ENCODE measurements at places on chromosomes 12 and 14. TPM values are rescaled to one million over a fixed set of nuclear protein-coding genes. Genes with fewer than 3 reads are reported as not detected.
A peak's percentile ranks its signal among the peaks of the same experiment; 100 is the strongest.

DNA sequence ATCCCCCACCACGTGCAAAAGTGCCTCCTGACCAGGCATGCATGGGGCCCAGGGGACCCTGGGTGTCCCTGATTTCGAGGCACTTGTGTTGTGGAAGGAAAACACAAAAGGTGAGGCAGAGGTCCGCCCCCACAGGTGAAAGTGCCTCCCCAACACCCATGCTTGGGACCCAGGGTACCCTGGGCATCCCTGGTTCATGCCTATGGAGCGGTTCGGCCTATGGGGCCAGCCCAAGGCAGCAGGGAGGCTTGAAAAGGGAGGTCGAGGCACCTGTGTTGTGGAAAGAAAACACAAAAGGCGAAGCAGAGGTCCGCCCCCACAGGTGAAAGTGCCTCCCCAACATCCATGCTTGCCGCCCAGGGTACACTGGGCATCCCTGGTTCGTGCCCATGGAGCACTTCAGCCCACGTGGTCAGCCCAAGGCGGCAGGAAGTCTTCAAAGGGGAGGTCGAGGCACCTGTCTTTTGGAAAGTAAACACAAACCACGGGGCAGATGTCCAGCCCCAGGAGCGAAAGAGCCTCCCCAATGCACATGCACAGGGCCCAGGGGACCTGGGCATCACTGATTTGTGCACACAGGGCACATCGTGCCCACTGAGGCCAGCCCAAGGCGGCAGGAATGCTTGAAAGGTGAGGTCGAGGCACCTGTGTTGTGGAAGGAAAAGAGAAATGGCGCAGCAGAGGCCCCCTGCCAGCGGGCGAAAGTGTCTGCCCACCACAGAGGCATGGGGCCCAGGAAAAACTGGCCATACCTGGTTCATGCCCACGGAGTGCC lies 375.5 kb downstream of the ALG10 start:
- peak; percentile 1 for DNase-seq
- H3K27me3 ChIP-seq: no peaks in the 10 kb centered on the region
- no peak overlapping the region for H3K27ac ChIP-seq
- no peaks in the 10 kb centered on the region for H3K36me3 ChIP-seq

- DNase-seq: no peak
- H3K27ac ChIP-seq: no peak overlapping the region
- peaks cover 13% of the 10 kb centered on the region for H3K4me1 ChIP-seq
- H3K36me3 ChIP-seq: peaks cover 28% of the 10 kb centered on the region
Measured at GRCh38 chr14:103504991-103505565, 17.6 kb downstream of the CKB start.

GRCh38 chr12:69511469-69512267 lies 41.5 kb downstream of the FRS2 start:
- H3K27me3 ChIP-seq: no peaks in the 10 kb centered on the region
- no peak overlapping the region for H3K27ac ChIP-seq
- H3K36me3 ChIP-seq: no peaks in the 10 kb centered on the region

- H3K27me3 ChIP-seq: no peaks in the 10 kb centered on the region
- H3K4me1 ChIP-seq: peaks cover 11% of the 10 kb centered on the region
- no peak for DNase-seq
- no peak overlapping the region for H3K27ac ChIP-seq
Measured at GRCh38 chr12:121709478-121709961, 3.0 kb upstream of the TMEM120B start.

DNA sequence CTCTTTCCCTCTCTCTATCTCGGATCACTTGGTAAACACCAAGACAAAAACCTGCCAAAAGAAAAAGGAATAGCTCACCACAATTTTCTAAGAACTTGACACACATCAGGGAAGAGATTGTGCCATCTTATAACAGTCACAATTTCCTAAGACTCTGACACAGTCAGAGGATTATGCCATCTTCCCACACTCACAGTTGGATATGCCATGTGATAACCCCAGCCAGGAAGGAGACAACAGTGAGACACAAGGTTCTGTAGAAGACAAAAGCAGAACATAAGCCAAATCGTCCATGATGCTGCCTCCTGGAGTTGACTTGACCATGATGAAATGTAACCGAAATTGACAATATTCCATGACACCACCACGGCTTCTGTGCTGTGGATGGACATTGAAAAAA lies 2.8 kb upstream of the CLEC9A start:
- H3K27me3 ChIP-seq: no peaks in the 10 kb centered on the region
- no peak for DNase-seq
- no peak overlapping the region for H3K27ac ChIP-seq
- no peaks in the 10 kb centered on the region for H3K4me1 ChIP-seq
- H3K4me3 ChIP-seq: no peak overlapping the region

GRCh38 chr14:73290279-73290678 lies 53.0 kb downstream of the PAPLN start:
- H3K4me1 ChIP-seq: peaks cover 10% of the 10 kb centered on the region
- no peak for DNase-seq
- peaks cover 17% of the 10 kb centered on the region for H3K36me3 ChIP-seq
- no peak overlapping the region for H3K4me3 ChIP-seq

DNA sequence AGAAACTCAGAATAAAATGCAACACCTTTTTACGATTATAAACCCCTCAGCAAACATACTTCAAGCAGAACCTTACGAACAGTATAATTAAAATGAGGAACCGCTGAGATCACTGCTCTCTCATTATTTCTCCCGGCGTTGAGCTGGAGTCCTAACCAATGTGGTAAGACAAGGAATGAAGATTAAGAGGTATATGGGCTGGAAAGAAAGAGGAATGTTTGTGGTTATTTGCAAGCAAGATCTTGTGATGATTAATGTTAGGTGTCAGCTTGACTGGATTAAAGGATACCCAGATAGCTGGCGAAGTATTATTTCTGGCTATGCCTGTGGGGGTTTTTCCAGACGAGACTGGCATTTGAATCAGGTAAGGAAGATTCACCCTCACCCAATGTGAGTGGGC lies 10.3 kb upstream of the ZNF84 start:
- no peak overlapping the region for H3K27ac ChIP-seq
- H3K27me3 ChIP-seq: no peaks in the 10 kb centered on the region
- no peaks in the 10 kb centered on the region for H3K4me1 ChIP-seq
- DNase-seq: no peak
- no peak overlapping the region for H3K4me3 ChIP-seq
- H3K36me3 ChIP-seq: no peaks in the 10 kb centered on the region

GRCh38 chr12:75660805-75661404 lies 149.5 kb upstream of the KRR1 start:
- H3K27me3 ChIP-seq: no peaks in the 10 kb centered on the region
- H3K4me1 ChIP-seq: no peaks in the 10 kb centered on the region
- no peak overlapping the region for H3K27ac ChIP-seq
- H3K36me3 ChIP-seq: no peaks in the 10 kb centered on the region

DNA sequence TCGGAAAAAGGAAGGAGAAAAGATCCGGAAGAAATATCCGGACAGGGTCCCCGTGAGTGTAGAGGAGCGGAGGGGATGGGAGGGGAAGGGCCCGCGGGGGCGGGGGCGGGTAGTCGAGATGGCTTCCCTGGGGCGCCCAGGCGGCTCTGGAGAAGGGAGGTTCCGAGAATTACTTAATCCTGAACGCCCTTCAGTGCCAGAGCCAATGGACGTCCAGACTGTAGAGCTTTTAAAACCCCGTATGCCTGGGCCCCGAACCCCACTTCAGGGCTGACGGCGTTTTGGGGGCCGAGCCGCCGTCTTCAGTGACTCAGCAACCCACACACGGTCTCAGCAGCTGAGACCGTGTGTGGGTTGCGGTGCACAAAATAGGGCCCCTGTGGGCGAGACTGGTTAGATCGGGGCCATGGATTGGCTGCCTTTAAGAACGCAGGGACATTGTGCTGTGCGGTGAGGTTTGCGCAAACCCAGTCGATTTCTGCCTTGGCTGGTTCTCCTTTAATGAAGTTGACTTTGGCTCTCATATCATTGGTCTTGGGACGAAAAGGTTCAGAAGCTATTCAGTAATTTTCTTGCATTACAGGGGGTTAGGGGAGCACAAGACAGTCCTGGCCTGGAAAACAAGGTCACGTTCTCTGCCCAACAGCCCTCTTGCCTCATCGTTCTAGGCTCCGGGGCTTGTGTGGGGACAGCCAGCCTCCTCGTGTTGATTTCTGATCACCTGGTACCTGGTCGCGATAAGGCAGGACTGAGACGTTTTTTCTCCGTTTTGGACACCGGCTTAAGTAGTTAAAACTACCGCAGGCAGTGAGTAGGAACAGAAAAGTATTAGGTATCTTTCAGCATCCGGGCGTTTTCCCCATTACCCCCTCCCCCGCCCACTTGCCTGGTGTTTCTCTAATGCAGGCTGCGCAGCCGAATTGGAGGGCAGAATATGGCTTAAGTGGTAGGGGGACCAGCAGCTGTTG lies 775 bp downstream of the GABARAPL1 start:
- peak overlapping the region; percentile 83 for H3K4me3 ChIP-seq
- peak overlapping the region; percentile 99 for H3K27ac ChIP-seq
- DNase-seq: peak; percentile 72
- H3K4me1 ChIP-seq: peaks cover 14% of the 10 kb centered on the region
- H3K36me3 ChIP-seq: peaks cover 4% of the 10 kb centered on the region

DNA sequence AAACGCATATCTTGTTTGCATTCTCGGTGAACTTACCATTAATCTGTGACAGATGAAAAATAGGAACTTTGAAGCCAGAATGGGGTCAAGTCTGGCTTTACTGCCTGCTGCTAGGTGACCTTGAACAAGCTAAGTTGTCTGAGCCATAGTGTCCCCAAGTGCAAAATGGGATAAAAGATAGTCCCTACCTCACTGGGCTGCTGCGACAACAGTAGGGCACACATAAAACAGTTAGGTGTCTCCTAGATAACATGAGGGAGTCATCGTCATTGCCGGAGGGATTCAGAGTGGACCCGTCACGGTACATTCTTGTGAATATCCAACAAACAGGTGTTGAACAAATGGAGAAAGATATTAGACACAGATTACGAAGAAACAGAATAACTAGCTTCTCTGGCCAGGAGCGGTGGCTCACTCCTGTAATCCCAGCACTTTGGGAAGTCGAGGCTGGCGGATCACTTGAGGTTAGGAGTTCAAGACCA lies 71.2 kb downstream of the NINJ2 start:
- H3K4me1 ChIP-seq: no peaks in the 10 kb centered on the region
- H3K4me3 ChIP-seq: no peak overlapping the region
- H3K27ac ChIP-seq: no peak overlapping the region
- no peak for DNase-seq

GRCh38 chr12:6570264-6570887 lies 2.3 kb upstream of the NOP2 start:
- H3K36me3 ChIP-seq: peaks cover 57% of the 10 kb centered on the region
- peaks cover 15% of the 10 kb centered on the region for H3K4me1 ChIP-seq
- no peaks in the 10 kb centered on the region for H3K27me3 ChIP-seq

GRCh38 chr14:37413504-37414003 lies 181.5 kb downstream of the FOXA1 start:
- no peak for DNase-seq
- no peaks in the 10 kb centered on the region for H3K36me3 ChIP-seq
- no peaks in the 10 kb centered on the region for H3K27me3 ChIP-seq
- H3K27ac ChIP-seq: no peak overlapping the region

DNA sequence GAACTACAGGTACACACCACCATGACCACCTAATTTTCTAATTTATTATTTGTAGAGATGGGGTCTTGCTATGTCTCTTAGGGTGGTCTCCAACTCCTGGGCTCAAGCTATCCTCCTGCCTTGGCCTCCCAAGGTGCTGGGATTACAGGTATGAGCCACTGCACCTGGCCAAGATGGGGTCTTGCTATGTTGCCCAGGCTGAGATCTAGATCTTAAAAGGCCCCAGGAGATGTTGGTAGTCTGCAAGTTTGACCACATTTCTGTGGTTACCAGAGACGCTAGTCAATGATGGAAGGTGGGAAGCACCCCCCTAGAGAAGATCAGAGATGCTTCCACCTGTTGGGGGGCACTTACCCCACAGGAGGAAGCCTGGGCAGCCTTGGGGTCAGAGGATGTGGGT lies 34.7 kb downstream of the FOXN4 start:
- no peaks in the 10 kb centered on the region for H3K36me3 ChIP-seq
- H3K4me1 ChIP-seq: no peaks in the 10 kb centered on the region
- H3K27ac ChIP-seq: no peak overlapping the region
- no peak for DNase-seq
- no peaks in the 10 kb centered on the region for H3K27me3 ChIP-seq
- no peak overlapping the region for H3K4me3 ChIP-seq

DNA sequence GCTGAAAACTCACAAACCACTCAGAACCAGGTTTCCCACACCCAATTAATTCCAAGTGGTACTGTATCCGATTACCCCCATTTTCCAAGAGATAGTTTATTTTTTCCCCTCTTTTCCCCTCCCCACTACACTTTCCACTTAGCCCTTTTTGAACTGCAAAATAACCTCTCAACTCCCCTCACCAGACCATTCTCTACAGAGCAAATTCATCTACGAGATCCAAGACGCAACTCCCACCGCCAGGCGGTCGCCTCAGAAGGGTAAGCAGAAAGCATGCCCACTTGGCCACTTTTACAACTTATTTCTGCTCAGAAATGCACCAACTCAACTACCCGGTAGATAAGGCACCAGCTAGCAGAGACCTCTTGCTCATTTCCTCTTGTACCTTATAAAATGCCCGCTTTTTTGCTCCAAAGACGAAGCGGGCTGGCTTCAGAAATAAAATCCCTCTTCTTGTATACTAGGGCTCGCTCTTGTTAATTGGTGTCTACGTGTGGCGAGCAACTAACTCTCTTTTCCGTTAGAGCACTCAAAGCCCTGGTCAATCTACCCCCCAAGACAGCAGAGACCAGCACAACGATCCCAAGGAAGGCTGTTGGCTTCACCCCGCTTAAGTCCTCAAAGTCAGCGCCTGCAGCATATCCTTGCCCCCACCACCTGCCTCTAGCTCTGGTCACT lies 910 bp upstream of the SRP54 start:
- H3K36me3 ChIP-seq: no peaks in the 10 kb centered on the region
- peak overlapping the region; percentile 81 for H3K4me3 ChIP-seq
- H3K27ac ChIP-seq: peak overlapping the region; percentile 97

GRCh38 chr12:6330192-6330591 lies 11.7 kb downstream of the TNFRSF1A start:
- no peak overlapping the region for H3K4me3 ChIP-seq
- no peak for DNase-seq
- no peak overlapping the region for H3K27ac ChIP-seq
- peaks cover 66% of the 10 kb centered on the region for H3K36me3 ChIP-seq

GRCh38 chr12:88993651-88994050 lies 358.6 kb downstream of the DUSP6 start:
- no peak overlapping the region for H3K4me3 ChIP-seq
- no peaks in the 10 kb centered on the region for H3K36me3 ChIP-seq
- H3K27me3 ChIP-seq: no peaks in the 10 kb centered on the region
- H3K4me1 ChIP-seq: no peaks in the 10 kb centered on the region
- H3K27ac ChIP-seq: no peak overlapping the region
- no peak for DNase-seq

GRCh38 chr14:100857923-100858837 lies 32.3 kb downstream of the MEG3 start:
- H3K27me3 ChIP-seq: no peaks in the 10 kb centered on the region
- no peaks in the 10 kb centered on the region for H3K36me3 ChIP-seq
- H3K4me1 ChIP-seq: no peaks in the 10 kb centered on the region
- no peak for DNase-seq
- H3K4me3 ChIP-seq: no peak overlapping the region
- H3K27ac ChIP-seq: no peak overlapping the region

GRCh38 chr14:74511966-74512830 lies 18.6 kb downstream of the ISCA2 start:
- H3K27ac ChIP-seq: peak overlapping the region; percentile 88
- peaks cover 40% of the 10 kb centered on the region for H3K4me1 ChIP-seq
- H3K27me3 ChIP-seq: no peaks in the 10 kb centered on the region
- H3K4me3 ChIP-seq: no peak overlapping the region

Gene TPPP2
- total RNA-seq: not detected

Gene GNPNAT1
- 10.9 TPM for total RNA-seq

Gene TAS2R50
- 18.4 TPM for total RNA-seq

Gene KRT79
- not detected for total RNA-seq

Gene LHX5
- 0.13 TPM for total RNA-seq

Gene ARHGAP9
- total RNA-seq: 3.2 TPM

Data from thyroid gland (tissue), 4 donors.